ENCODE measurements at places on chromosomes 12 and 14.

DNA sequence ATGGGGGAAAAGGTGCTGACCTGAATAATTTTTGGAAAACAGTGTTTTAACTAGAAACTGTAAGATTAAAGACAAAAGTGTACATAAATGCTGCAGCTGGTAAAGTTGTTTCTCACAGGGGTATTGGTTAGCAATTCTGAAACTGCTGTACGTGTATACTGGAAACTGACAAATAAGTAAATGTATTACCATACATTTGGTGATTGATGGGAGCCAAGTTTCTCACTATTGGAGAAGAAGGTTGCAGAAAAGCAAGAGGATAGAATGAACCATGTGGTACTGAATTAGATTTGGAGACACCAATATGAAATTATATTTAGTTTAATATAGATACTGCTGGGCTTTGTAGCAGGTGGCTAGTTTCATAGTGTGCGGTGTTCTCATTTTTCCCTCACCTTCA is 19.6 kb upstream of the FBXO33 start:
- no peak for DNase-seq

DNA sequence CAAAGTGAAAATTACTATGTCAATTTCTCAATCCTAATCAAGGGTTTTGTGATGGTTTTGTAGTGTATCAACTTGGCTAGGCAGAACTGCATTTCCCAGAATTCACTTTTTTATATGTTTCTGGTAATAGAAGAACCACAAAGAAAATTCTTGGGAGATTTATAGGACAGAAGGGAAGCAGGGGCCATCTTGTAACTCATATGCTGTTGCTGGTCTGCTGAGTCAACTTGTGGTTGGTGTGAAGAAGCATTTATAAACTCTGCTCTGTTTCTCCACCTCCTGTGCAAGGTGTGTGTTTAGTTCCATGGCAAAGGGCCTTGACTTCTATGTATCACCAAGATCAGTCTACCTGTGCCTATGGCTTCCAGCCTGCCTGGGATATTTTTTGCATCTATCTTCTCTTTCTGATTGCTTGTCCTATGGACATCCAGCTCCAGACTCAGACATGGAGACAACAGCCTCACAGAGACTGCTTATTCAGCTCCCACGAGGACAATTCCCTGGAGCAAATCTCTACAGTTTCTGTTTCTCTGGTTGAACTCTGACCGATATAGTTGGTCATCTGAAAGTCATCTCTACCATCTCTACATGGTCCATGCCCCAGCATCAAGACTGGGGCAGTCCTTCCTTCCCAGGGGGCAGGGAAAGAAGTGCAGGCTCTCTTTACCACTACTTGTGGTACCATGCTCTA is 364.3 kb upstream of the DDHD1 start:
- DNase-seq = no peak

DNA sequence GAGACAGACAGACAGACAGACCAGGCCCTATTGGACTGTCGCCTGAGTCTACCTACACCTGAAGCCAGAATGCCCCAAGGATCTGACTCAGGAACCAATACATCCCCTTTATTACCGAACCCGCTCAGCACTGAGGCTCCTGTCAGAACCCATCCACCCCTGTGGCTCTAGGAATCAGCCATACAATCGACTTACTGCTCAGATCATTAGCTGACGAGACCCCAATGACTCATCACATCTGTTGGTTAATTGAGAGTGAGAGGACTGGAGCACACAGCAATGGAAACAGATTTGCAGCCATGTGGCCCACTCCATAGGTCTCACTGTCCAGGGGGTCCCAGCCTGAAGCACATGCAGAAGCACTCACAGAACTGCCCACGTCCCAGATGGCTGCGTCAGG is 15.2 kb downstream of the ITPK1 start:
- DNase-seq = no peak

DNA sequence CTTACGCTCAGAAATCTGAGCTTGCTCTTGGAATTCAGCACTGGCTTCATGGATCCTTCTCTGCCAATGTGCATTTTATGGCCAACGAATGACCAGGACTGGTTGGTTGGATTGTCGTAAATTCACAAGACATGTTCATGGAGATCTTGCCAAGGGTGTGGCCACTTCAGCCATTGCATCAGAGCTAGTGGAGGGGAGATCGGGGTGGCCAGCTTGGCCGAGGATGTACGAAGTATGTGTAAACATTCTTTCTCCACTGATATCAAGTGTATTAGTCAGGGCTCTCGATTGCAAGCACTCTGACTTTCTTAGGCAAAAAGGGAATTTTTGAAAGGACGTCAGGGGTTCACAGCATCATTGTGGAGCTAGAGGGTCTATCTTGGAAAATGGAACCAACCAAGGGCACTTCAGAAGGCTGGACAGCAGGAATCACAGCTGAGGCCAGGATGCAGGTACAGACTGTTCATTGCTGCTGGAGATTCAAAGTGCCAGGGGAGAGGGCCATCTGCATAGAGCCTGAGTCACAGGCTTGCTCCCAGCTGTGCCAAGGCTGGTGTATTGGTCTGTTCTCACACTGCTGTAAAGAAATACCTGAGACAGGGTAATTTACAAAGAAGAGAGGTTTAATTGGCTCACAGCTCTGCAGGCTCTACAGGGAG is 32.9 kb upstream of the ADGRD1 start:
- DNase-seq = no peak

- no peak for DNase-seq
These were observed 93.4 kb downstream of the CAND1 start for GRCh38 chr12:67362526-67362925.

GRCh38 chr12:5138256-5138655 is 94.6 kb downstream of the KCNA5 start:
- no peak for DNase-seq

GRCh38 chr14:54487771-54488170 is 1.0 kb downstream of the GMFB start:
- no peak for DNase-seq

GRCh38 chr12:52695039-52695438 is 8.3 kb downstream of the KRT77 start:
- no peak for DNase-seq

GRCh38 chr12:3364226-3364625 is 126.8 kb upstream of the PRMT8 start:
- DNase-seq = no peak

DNA sequence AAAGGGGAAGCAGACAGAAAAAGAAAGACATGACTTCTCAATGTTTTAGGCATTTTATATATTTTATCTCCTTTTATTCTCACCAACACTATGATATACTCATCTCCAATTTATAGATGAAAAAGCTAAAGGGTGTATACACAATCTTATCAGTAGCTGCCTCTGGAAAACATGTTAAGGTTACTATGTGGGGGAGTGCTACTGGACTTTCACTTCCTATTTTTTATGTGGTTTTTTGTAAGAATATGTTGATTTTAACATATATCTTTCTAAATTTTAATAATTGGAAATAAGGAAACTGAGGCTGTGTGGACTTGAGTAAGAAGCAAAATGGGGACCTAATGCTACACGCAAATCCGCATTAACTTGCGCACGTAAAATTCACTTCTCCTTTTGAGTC is 99.6 kb upstream of the PDE3A start:
- no peak for DNase-seq

All from activated T-helper 1 cell treated with Interleukin-2 at 50 U/mL for 16 hours (primary cell).